ENCODE measurements at places on chromosomes 11 and 22.

DNA sequence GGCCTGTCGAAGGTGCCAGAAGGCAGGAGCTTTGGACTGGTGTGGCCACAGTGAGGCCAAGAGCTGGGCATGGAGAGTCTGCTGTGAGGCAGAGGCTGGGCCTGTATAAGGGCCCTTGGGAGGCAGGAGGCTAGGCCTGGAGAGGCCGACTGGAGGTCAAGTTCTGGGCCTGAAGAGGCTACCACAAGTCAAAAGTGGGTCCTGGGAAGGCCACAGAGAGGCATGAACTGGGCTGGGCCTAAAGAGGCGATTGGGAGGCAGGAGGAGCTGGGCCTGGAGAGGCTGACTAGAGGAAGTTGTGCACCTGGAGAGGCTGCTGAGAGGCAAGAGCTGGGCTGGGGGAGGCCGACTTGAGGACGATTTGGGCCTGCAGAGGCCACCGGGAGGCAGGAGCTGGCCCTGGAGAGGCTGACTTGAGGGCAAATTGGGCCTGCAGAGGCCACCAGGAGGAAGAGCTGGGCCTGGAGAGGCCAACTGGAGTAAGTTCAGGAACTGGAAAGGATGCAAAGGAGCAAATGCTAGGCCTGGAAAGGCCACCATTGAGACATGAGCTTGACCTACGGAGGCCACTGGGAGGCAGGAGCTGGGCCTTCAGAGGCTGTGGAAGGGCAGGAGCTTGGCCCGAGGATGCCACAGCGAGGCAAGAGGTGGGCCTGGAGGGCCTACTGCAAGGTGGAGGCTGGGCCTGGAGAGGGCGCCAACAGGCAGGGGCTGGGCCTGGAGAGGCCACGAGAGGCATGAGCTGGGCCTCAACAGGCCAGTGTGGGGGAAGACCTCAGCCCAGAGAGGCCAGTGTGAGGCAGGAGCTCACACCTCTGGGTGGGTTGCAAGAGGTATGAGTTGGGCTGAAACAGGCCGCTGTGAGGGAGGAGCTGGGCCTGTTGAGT lies 39.8 kb downstream of the OR4C45 start:
- DNase-seq, result no peak

DNA sequence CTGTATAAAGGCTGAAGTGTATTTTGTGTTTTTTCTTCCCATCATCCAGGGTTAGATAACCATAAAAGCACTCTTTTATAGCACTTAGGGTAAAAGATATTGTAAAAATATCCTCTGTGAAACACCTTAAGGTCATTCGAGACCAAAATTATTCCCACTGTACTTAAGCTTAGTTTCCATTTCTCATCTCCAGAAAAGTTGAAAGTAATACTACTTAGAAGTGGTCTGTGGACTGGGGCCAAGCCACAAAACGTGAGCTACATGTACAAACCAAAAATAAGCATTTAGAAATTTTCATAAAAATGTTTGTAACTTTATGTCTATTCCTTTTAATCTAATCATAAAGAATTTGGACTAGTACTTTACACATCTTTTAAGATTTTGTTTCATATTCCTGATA lies 142.0 kb upstream of the NTM start:
- no peak for DNase-seq

GRCh38 chr11:29352273-29352795 lies 664.5 kb downstream of the KCNA4 start:
- no peak for DNase-seq

DNA sequence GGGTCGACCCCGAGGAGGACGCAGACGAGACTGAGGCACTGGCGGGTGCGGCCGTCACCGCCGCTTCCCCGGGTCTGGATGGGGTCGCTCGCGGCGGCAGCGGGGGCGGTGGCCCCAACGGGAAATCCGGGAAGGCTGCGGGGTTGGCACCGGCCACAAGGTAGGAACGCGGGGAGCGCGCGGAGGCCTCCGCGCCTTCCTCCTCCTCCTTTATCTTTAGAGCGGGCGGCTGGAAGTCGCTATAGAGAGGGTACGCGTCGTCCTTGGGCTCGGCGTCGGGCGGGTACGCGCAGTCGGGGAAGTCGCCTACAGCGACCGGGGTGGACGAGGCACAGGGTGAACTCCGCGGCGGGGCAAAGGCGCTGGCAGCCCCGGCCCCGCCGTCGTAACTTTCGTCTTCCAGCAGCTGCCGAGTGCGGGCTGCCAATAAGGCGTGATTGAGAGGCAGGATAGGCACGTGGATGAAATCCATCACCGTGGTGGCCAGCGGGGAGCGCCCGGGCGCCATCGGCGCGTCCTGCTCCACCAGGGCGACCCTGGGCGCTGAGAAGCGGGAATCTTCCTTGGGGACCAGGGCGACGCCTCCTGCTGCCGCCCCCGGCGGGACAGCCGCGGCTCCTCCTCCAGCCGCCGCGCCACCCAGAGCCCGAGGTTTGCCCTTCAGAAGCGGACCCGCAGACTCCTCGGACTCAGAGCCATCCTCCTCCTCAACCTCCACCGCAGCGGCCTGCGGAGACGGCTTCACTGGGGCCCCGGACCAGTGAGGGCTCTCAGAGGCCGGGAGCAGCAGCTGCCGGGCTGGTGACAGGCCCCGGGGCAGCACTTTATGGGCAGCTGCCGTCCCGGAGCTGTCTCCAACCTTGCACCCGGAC lies 1.7 kb downstream of the PGR start:
- no peak for DNase-seq

DNA sequence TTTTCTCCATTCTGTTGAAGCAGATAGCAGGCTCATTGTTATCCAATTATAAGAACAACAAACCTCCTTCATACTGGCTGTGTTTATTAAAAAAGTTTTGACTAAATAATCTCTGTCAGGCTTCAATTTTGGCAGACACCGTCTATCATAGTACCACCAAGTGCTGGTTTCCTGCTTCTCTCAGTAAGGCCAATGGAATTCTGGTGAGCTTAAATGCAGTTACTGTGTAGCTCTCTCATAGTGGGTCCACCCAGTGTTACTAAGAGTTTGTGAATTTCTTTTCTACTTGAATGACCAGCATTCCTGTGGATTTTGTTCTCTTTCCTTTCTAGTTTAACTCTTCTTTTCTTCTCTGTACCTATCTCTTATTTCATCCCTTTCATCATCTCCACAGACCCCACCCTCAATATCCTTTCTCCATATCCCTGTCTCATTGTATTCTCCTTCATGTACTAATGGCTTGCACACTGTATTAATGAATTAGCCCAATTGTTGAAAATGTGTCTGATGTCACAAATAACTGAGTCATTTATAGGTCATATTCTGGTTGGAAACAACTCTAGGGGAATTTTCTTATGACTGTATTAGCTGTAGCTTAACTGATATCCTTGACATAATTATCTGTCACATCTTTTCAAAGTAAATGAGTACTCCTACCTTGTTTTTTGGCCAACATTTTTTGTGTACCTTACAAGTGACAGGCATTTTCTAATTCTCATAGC lies 372.1 kb downstream of the FAT3 start:
- DNase-seq, result no peak

- DNase-seq, result no peak
Measured at GRCh38 chr11:35951680-35952079, 7.8 kb downstream of the LDLRAD3 start.

GRCh38 chr22:27752771-27753170 lies 48.8 kb downstream of the MN1 start:
- DNase-seq, result no peak

DNA sequence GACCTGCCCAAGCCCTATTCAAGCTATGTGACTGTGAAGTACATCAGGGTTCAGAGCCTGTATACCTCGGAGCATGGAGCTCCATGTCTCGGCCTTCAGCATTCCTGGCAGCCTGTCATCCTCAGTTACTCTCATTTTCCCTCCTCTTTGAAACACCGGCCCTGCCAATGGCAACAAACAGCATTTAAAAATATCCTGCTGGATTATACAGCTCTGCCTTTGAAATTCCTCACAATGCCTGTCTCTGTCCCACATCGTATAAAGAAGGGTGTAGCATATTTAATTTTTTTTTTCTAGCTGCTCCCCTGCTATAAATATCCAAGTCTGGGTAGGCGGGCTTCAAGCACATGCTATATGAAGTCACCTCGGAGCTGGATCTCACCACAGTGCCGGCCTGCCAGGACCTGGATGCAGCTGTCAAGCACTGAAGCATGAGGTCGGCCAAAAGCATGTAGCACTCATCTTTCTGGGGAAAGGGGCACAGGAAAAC lies 11.8 kb downstream of the ABTB2 start:
- DNase-seq, result no peak

GRCh38 chr11:33514079-33514925 lies 186.3 kb downstream of the C11orf91 start:
- no peak for DNase-seq

DNA sequence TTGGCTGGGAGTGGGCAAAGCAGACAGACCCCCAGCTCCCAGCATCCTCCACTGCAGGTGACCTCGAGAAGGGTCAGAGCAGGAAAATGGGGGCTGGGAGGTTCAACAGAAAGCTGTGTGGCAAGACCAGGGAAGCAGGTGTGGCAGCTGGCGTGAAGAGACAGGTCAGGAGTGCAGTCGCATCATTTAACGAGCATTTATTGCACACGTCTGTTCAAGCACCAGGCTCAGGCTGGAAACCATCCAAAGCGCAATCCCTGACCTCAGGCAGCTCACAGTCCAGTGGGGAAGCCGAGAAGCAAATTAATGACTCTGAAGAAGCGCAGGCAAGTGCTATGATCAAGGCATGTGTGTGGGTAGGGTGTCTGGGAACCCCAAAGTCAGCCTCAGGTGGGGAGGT lies 7.4 kb downstream of the SLC25A45 start:
- no peak for DNase-seq

- no peak for DNase-seq
Measured at GRCh38 chr11:76361776-76362175, 19.2 kb downstream of the THAP12 start.

DNA sequence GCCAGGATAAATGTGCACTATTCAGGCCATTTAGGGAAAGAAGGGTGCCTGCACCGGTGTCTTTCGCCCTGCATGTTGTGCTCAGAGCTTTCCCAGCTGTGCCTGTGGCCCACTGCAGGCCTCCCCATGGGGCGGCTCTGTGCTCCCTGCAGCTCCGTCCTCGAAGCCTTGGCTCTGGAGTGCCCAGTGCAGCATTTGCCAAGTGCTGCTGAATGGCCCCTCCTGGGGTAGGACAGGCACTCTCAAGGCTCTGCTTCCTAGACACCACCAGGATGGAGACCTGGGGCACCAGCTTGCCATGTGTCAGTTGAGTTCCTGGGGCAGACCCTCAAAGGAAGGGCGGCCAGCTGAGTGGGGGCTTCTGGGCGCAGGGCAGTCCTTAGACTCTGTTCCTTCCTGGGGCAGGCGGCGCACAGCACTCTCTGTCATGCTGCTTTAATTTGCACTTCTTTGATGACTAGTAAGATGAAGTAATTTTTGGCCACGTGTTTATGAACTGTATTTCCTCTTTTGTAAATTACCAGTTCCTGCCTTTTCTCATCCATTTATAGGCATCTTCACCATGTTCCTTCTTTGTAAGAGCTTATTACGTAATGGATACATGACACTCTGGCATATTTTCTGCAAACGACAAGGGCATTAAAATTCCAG lies 32.1 kb upstream of the GNB1L start:
- DNase-seq, result no peak

GRCh38 chr11:95625164-95625900 lies 164.2 kb downstream of the FAM76B start:
- DNase-seq, result no peak

DNA sequence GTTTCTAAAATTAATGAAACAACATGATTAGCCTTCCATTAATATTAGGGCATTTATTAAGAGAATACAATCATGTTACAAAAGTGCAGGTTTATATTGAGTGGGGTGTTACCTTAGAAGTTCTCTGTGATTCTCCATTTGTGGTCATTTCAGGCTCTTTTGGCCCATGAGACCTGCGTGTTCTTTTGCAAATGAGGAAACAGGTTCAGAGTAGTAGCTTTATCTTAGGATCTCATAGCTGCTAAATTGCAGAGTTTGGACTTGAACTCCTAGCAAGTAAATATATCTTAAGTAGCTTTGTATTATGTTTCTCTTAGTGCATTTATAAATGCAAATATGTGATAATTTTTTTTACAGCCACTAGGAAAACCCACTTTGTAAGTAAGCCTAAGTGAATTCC lies 18.3 kb downstream of the FAR1 start:
- DNase-seq, result no peak

DNA sequence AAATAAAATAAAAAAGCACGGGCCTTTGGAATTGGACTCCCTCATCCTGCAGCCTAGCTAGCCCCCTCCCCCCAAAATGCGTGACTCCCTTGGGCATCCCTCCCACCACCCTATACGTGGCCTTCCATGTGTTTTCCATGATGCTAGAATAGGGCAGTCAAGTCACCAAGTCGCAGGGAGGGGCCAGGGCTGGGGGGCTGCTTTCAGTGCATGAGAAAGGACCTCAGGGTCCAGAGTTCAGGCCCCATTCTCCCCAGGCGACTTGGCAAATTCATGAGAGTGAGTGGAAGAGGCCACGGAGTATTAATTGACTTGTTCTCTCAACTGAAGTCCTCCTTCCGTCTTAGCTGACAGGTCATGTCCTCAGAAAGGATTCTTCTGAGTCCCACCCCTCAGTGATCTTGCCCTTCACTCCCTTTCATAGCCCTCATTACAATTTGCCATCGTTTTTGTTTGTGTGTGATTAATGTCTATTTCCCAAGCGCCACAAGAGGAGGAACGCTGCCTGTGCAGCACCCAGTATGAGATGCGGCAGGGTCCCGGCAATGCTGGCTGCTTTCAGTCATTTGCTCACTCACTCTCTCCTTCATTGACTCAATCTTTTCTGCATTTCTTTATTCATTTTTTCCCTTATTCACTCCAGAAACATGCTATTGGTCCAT lies 17.4 kb downstream of the LRRC32 start:
- DNase-seq, result no peak

DNA sequence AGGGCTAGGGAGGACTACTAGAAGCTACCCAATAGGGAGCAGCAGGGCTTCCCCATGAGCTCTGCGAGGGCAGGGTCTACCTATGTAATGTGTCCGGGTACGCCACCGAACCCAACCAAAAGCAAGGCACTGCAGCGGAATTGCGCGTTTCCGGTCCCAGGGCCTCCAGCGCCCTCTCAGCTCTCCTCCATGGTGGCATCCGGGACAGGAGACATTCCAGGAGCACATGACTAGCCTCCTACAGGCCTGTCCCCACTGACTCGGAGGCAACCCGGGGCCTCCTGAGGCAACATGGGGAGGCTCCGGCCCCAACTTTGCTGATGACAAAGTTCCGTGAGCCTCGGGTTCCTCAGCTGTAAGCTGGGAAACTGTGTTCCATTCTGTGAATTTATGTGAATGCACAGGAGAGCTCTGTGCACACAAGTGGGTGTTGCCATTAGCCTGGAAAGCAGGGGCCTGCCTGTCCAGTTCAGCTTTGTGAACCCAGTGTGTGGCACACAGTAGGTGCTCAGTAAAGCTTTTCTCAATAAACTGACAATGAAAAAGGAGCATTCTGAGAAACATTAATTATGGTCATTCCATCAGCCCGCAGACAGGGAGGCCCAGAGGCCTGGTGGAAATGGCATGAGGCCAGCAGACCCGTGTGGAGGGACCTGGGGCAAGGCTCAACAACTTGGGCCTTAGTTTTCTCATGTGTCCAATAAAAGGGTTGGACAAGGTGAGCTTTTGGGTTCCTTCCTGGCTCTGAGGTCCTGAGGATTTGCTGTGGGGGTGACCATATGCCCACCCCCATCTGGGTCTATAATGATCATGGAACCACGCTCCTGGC lies 50.3 kb downstream of the CHRDL2 start:
- no peak for DNase-seq

- DNase-seq, result no peak
Measured at GRCh38 chr22:44479662-44480061, 18.4 kb downstream of the RTL6 start.

- DNase-seq, result no peak
Measured at GRCh38 chr11:118774032-118774431, 16.9 kb downstream of the DDX6 start.
